Fibroblast of skin of scalp (primary cell): ENCODE measurements at places on chromosomes 6 and 20.
A peak's percentile ranks its signal among the peaks of the same experiment; 100 is the strongest.

DNA sequence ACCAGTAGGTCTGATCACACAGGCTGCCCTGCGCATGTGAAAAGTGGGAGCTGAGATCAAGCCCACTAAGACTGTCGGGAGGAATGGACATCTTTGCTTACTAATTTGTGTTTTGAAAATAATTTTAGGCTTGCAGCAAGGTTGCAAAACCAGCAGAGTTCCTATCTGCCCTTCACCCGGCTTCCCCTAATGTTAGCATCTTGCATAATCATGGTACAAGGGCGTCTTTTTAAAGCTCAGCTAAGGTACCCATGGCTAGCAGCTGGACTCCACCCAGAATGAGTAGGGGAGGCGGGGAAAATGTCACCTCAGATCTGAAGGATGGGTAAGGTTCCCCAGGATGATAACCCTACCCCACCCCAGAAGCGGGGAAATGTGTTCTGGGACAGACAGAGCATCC lies 25.3 kb upstream of the BMP7 start:
- no peak for DNase-seq

DNA sequence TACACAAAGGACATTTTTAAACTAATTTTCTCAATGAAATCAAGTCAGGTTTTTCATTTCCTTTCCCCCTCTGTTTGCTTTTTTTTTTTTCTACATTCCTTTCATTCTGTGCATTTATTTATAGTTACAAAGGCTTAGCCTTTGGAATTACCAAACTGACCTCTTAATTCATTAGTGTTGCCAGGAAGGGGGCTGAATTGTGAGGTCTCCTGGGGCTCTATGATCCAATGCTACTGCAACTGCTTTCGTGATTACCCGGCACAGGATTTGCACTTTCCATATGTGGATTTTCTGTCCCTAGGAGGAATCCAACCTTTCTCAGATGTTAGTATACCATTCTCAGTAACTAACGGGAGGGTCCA lies 35.3 kb downstream of the NEDD9 start:
- peak; percentile 97 for DNase-seq

- no peak for DNase-seq
These were observed 95.9 kb upstream of the CHD6 start for GRCh38 chr20:41714030-41714429.

- no peak for DNase-seq
These were observed 119.2 kb upstream of the LAMA2 start for GRCh38 chr6:128763599-128764300.

GRCh38 chr6:49300443-49300842 lies 162.6 kb downstream of the MMUT start:
- no peak for DNase-seq

- DNase-seq, result no peak
These were observed 205.6 kb upstream of the GGTLC1 start for GRCh38 chr20:24194143-24194542.

- DNase-seq, result no peak
These were observed 81.2 kb downstream of the NFATC2 start for GRCh38 chr20:51461306-51461705.
